ENCODE measurements at places on chromosomes 7 and 10.

DNA sequence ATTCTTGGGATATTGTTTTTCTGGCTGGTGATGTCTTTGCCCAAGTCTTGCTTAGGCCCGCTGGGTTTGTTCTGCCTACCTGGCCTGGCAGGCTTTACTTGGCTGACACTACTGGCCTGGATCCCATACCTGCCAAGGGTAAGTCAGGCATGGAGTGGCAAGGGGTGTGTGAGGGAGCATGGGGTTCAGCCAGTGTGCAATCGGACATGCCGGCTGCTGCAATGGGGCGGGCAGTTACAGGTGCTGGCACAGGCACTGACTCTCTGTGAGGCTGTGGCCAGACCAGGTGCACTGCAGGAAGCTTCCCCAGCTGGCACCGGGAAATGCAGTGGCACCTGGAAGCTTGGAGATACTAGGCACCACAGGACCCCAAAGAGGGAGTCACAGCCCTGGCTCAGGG lies 168.4 kb downstream of the PON1 start:
- no peak for DNase-seq

- no peak for DNase-seq
These were observed 10.5 kb downstream of the R3HCC1L start for GRCh38 chr10:98144985-98145384.

DNA sequence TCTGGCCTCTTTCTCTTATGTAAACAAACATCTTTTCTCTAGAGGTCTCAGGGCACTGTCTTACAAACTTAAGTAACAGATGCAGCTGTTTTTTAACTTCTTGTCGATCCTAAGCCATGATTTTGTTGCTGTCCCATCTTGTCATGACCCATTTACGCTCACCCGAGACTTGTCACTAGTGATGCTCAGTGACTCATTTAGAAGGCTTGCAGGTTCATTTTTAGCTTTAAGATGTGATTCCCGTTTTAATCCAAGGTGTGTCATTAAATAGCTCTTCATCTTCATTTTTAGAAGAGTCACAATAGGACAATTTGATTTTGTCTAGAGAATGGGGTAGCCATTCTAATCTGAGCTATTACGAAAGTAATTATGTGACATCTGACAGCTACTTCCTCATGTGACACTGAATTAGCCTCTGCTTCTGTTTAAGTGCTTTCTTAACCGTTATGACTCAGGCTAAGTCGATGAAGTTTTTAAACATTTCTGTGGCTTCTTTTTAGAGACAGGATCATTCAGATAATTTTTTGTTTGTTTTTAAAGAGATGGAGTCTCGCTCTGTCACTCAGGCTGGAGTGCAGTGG lies 42.7 kb downstream of the SPDYE5 start:
- no peak for DNase-seq

DNA sequence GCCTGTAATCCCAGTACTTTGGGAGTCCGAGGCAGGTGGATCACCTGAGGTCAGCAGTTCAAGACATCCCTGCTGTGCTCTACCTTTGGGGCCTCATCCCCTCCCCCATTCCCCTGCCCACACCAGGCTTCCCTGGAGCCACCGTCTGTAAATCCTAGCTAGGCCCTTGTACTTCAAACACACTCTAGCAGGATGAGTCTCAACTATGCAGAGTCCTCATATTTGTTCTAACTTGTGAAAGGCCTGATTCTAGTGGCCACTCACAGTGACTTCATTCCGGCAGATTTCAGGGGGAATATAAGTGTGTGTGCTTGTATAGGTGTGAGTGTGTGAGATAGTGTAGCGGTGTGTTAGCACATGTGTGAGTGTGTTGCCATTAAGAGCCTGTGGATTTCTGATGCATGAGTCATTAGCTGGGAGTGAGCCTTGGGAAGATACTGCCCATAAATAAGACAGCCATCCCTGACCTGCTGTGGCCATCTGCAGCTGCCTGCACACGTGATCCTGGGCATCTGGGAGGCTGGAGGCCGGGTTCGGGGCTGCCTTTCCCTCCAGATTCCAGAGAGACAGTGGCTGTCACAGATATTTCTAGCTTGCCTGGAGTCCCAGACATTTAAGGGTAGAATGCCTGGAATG lies 1.7 kb upstream of the NEURL1 start:
- DNase-seq: no peak

GRCh38 chr7:72281308-72281707 lies 130.8 kb downstream of the CALN1 start:
- no peak for DNase-seq

GRCh38 chr7:151818674-151819519 lies 58.0 kb downstream of the PRKAG2 start:
- no peak for DNase-seq

- no peak for DNase-seq
These were observed 83.1 kb downstream of the ADARB2 start for GRCh38 chr10:1654247-1654646.

DNA sequence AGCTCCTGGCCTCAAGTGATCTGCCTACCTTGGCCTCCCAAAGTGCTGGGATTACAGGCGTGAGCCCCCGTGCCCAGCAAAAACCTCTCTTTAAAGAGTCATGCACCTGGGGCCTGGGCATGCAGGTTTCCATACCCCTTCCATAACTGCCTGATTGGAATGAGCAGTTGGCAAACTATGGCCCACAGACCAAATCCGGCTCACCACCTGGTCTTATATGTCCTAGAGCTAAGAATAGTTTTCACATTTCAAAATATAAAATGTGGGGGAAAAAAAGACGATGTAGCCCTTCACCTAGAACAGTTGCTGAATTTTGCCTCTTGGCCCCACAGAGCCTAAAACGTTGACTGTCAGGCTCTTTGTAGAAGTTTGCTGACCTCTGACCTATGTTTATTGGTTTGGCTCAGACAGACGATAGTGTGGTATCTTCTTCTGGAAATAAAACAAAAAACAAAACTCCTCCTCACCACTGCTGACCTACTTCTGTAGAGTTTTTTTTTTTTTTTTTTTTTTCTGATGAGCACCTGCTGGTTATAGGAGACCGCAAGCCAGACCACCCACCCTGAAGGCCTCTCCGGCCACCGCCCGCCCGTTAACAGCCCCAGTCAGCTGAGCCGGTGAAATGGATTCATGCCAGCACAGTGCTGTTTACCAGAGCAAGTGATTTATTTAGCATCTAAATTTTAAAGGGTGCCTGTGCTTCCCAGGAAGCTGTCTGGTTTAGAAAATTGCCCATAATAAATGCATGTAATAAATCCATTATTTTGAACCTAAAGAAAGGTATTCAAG lies 33.5 kb upstream of the SFRP5 start:
- DNase-seq: no peak

GRCh38 chr7:42014625-42015618 lies 222.1 kb downstream of the GLI3 start:
- DNase-seq: no peak

GRCh38 chr7:6346581-6346980 lies 74.2 kb upstream of the CYTH3 start:
- DNase-seq: no peak
